Anterior cingulate cortex (tissue), 58 donors: ENCODE measurements at places on chromosomes 12 and 14.

GRCh38 chr14:21278632-21279031 is 1.3 kb upstream of the RPGRIP1 start:
- DNase-seq, result no peak

DNA sequence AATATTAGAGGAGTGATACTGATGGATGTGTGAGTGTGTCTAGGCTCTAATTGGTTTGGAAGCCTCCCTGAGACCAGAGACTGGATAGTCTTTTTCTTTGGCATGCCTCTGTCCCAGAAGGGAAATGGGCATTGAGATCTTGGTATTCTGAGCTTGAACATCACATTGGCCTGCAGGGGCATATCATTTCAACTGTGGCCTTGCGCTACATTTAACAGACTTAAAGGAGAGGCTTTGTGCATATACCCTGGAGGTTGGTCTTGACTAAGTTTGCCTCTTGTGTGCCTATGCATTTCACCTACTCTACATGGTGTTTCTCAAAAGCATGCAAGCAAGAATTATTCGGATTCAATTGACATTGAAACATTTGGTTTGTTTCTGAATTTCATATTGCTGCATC is 185.4 kb downstream of the TMTC2 start:
- no peak for DNase-seq

DNA sequence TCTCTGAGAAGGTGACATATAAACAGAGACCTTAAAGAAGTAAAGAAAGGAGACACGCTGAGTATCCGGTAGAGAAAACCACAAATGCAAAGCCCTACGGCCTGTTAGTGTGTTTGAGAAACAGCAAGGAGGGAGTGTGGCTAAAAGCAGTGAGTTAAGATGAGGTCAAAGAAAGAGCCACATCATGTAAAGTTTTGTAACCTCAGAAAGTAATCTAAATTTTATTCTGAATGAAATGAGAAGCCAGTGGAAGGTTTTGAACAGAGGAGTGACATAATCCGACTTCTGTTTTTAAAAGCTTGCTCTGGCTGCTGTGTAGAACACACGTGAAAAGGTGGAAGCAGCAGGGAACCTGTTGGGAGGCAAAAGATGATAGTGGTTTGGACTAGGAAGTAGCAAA is 32.6 kb downstream of the PPP2R5E start:
- DNase-seq, result no peak

- no peak for DNase-seq
These were observed 105.8 kb upstream of the NAP1L1 start for GRCh38 chr12:76190299-76190698.

DNA sequence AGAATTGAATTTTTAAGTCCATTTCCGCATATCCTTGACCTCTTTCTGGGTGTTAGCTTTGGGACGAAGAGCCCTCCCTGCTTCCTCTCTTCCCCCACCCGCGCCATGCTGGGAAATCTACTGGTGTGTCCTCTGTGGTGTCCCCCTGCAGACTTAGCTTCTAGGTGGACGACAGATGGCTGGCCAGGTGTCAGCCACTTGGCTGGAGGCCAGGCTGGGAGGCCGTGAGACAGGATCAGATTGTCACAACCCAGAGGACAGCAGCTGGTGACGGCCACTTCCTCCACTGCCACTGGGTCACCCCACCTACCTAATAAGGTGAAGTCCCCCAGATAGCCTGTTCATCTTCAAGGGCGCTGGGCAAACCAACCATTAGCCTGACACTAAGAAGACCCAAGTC is 13.3 kb upstream of the DTX1 start:
- DNase-seq, result no peak

- DNase-seq, result no peak
These were observed 1421.0 kb upstream of the FLRT2 start for GRCh38 chr14:84108746-84109457.

GRCh38 chr14:22767323-22767589 is 768 bp downstream of the OXA1L start:
- no peak for DNase-seq

DNA sequence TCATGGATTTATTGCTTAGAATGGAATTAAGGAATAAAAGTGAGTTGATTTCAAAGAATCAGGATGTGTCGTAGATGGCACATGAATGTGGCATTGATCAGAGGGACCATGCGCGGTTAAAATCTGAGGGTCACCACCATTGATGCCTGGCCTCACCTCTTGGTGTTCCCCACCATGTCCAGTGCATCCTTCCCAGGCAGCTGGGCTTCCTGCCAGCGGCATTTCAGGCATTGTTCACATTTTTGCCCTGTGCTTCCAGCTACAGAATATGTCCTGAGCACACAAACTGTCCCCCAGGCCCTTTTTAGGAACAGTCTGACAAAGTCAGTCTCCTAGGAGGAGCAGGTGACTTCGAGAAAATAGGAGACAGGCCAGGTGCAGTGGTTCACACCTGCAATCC is 42.0 kb upstream of the TSPAN9 start:
- DNase-seq, result no peak

DNA sequence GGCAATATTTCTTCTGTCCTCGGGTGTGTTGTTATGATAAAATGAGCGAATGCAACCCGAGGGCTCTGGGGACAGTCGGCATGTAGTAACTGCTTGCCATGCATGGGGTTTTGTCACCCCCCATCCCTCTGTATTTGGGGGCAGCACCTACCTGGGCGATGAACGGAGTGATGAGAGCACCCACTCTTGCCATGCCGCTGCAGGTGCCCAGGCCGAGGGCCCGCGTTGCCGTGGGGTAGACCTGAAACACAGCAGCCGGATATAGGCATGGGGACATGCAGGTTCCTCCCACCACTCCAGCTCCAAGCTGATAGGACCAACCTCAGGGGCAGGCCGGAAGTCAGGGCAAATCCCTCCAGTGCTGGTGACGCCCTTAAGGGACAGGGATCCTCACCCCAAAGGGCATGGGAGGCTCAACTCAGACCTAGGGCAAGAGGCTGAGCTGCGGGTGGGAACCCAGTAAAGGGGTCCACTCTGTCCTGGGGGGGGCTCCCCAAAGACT is 35.8 kb downstream of the DAO start:
- DNase-seq, result no peak

- DNase-seq, result no peak
These were observed 70.3 kb downstream of the RNFT2 start for GRCh38 chr12:116808113-116809105.

- DNase-seq, result peak; percentile 5
These were observed 114.5 kb downstream of the EGLN3 start for GRCh38 chr14:33836203-33836899.

GRCh38 chr12:2061402-2061801 is 8.6 kb downstream of the CACNA1C start:
- DNase-seq, result no peak

DNA sequence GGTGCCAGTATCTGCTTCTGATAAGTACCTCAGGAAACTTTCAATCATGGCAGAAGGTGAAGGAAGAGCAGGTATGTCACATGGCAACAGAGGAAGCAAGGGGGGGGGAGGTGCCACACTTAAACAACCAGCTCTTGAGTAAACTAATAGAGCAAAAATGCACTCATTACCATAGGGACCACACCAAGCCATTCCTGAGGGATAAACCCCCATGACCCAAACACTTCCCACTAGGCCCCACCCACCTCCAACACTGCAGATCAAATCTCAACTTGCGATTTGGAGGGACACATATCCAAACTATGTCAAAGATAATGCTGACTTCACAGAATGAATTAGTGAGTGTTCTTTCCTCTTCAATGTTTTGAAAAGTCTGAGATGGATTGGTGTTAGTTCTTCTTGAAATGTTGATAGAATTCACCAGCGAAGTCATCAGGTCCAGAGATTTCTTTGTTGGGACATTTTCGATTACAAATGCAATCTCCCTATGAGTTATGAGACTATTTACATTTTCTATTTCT is 16.6 kb downstream of the TFCP2 start:
- DNase-seq, result no peak

- DNase-seq, result no peak
These were observed 13.4 kb downstream of the GMFB start for GRCh38 chr14:54475187-54475899.

- peak; percentile 30 for DNase-seq
These were observed 22.9 kb upstream of the KTN1 start for GRCh38 chr14:55556929-55557623.

DNA sequence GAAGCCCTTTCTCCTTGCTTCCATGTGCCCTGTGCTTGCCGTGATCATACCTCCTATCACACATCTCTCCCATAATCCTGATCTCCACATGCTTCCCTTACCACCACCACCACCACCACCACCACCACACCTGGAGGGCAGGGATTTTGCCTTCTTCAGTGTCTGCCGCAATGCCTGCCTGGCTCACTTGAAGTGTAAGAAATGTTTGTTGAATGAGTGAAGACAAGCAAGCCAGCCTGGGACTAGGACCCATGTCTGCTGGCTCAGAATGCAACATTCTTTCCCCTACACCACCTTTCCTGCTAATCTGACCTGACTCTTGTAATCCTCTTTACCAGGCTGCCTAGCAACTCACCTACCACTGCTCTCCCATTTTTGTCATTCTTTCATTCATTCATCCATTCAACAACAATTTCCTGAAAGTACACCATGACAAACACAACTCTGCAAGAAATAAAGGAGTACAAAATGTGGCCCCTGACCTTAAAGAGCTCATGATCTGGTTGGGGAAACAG is 3.5 kb upstream of the NID2 start:
- DNase-seq, result no peak

DNA sequence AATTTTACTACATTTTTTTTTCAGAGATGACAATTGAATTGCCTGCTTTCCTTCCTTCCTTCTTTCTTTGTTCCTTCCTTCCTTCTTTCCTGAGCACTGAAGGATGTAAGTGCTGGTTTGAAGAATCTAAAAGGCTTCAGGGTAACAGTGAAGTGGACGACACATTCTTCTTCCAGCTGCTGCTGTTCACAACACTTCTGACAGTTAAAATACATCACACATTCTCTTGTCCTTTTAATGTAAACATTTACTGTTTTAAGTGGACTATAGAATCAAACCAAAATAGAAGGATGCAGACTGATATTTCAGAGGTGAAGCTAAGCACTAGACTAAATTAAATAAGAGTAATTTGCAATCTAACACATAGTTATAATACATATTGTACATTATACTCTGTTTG is 151.5 kb downstream of the MSRB3 start:
- no peak for DNase-seq

GRCh38 chr14:37145395-37145794 is 27.0 kb downstream of the SLC25A21 start:
- no peak for DNase-seq

DNA sequence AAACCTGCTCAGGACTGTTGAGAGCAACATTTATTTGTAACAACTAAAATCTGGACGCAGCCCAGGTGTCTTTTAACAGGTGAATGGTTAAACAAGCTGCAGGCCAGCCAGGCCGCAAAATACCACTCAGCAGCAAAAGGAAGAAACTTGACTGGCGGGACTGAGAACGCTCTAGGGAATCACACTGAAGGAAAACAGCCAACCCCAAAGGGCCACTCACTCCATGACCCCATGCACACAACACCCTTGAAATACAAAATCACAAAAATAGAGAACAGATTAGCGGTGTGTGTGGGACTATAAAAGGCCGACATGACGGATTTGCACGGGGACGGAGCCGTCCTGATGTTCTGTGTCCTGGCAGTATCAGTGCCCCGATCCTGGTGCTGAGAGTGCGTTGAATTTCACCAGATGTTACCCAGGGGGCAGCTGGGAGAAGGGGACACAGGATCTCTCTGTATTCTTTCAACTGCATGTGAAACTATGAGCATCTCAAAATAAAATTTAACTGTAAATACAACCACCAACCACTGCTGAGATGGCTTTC is 23.0 kb downstream of the VPS37B start:
- no peak for DNase-seq

DNA sequence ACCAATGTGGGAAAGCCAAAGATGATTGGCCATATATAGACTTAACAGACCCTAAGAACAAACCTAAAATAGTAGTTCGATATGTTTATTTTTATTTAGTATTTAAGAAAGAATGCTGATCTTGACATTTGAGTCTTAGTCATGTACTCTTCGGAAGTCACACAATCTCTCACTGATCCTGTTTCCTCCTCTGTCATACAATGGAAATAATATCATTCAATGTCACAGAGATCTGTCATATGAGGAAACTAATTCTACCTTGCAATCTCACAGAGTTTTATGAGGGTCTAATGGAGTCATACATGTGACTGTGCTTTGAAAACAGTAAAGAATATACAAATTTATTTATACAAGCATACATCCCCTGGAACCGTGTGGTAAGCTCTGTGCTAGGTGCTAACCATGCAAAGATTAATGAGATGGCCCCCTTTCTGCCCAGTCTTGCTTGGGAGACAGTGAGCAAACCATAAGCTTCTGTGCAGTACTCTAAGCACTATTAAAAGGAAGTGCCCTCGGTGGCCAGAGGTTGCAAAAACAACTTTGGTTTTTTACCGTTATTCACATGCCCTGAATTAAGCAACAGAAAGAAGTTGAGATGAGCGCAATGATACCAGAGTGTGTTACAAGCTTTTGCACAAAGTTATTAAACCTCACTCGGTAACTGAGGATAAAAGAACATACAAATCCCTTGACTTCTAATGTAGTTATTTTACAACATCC is 1.7 kb upstream of the LIN7A start:
- no peak for DNase-seq

GRCh38 chr12:70698345-70698744 is 61.1 kb upstream of the PTPRB start:
- no peak for DNase-seq

GRCh38 chr14:23359167-23359626 is 5.8 kb downstream of the EFS start:
- DNase-seq, result no peak

GRCh38 chr14:55188686-55189295 is 2.6 kb downstream of the DLGAP5 start:
- DNase-seq, result no peak

GRCh38 chr12:124786061-124786964 is 77.4 kb downstream of the SCARB1 start:
- DNase-seq, result peak; percentile 84

DNA sequence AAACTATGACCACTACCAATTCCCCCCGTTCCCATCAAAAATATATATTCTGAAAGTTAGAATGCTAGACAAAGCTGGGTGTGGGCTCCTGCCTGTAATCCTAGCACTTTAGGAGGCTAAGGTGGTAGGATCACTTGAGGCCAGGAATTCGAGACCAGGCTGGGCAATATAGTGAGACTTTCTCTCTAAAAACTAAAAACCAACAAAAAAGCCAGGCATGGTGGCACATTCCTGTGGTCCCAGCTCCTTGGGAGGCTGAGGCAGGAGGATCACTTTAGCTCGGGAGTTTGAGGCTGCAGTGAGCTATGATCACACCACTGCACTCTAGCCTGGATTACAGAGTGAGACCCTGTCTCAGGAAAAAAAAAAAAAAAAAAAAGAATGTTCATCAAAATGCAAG is 48.8 kb upstream of the COL2A1 start:
- DNase-seq, result no peak
